ENCODE measurements at places on chromosomes 11 and 22.

GRCh38 chr22:39408173-39408572 lies 8.6 kb downstream of the TAB1 start:
- DNase-seq, result no peak

- DNase-seq, result no peak
Measured at GRCh38 chr22:23925020-23925606, 30.9 kb downstream of the MIF start.

- DNase-seq, result no peak
Measured at GRCh38 chr11:17394743-17395390, 6.4 kb upstream of the KCNJ11 start.

DNA sequence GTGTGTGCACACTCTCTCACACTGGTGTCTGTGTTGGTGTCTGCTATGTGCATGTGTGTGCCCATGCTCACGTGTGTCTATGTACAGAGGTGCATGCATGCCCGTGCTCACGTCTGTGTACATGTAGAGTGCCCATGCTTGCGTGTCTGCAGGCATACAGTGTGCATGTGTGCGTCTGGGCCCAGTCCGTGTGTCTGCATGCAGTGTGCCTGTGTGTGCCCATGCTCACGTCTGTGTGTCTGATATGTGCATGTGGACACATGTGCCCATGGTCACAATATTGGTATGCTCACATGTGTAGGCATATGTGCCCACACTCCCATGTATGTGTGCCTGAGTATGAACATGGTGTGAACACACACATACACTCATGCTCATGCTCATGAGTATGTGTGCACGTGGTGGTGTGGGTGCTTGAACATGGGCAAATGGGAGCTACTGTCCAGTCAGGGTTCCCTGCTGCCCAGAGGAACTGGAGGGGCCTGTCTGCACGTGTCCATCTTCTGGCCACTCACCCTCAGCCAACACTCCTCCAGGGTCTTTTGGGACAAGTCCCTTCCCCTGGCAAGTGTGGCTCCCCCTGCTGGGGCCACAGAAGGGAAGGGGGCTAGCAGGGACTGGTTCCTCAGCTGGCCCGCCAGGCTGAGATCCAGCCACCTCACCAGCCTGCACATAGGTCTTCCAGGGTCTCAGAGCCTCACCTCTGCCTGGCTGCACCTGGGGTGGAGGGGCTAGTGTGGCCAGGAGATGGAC lies 7.3 kb upstream of the TBX1 start:
- DNase-seq, result no peak

GRCh38 chr11:124752471-124753102 lies 532 bp upstream of the VSIG2 start:
- DNase-seq, result no peak

DNA sequence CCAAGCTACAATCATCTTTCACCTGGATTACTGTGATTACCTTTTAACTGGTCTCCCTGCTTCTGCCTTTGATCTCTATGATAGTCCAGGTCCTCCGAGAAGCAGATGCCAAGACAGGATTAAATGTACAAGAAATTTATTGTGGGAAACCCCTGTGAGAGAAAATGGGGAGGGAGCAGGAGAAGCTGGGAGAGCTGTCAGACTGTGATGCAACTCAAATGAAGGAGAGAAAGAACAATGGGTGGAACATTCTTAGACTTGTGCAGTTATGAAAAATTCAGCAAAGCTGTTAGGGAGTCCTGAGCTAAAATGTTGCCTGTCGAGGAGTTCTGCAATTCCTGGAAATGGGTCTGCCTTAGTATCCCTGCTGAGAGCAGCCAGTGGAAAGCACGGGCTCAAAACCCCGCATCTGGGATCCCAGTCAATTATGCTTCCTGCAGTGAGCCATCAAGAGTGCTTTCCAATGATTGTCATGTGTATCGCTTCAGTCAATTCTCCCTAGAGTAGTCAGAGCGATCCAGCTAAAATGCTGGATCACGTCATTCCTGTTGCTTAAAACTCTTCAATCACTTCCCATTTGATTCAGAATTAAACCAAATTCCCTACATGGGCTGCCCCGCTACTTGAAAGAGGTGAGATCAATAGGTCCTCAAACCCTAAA lies 16.5 kb upstream of the CSTF3 start:
- DNase-seq, result no peak

- DNase-seq, result no peak
Measured at GRCh38 chr11:23755769-23756168, 741.1 kb upstream of the LUZP2 start.

DNA sequence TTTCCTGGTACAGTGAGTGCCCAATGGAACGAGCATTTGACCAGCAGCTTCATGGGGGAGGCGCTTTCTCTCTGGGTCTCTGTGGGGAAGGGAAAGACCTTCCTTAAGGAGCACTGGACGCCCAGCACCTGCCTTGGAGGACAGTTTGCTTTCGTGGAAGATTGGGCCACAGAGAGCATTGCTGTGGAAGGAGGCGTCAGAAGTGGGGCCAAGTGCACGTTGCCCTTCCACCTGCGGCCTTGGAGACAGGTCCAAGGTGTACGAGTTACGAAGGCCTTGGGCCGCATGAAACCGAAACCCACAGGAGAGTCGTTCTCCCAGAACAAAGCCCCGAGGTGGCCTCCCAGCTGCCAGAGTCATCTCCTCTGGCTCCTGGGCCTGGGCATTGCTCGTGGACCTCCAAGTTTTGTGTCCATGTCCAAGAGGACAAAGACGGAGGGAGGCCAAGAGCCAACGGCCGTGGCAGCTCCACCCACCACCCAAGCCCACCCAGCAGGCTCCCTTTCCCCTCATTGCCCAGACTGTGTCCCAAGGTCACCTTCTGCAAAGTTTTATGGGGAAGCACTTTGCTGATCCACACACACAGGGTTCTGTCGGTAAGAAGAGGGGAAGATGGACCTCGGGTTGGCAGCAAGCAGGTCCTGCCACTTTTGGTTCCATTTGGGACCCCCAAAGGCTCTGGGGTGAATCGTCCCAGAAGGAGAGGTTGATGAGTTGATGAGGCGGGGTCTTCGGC lies 5.8 kb upstream of the NLRP6 start:
- DNase-seq, result no peak

DNA sequence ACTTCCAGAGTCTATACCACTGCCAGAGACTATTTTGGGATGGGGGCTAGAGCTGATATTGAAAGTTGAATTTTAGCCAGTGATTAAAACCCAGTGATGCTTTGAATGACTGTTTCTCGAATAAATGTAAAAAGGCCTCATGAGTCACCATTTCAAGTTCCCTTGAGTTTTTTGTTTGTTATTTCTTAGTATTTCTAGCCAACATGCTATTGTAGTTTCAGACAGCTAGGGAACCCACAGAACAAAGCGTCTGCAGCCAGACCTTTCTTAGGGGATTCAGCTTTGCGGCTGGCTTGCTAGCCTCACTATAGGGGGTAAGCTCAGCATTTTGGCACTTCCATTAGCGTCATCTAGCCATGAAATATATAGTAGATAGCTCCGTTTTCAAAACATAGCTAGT lies 66.5 kb downstream of the DBX1 start:
- no peak for DNase-seq

All from T-cell (primary cell).